ENCODE measurements at places on chromosomes 1 and 21. TPM values are rescaled to one million over a fixed set of nuclear protein-coding genes. Genes with fewer than 3 reads are reported as not detected.
A peak's percentile ranks its signal among the peaks of the same experiment; 100 is the strongest.

- DNase-seq: no peak
Observed at GRCh38 chr1:99133756-99134500, 129.3 kb upstream of the PLPPR5 start.

DNA sequence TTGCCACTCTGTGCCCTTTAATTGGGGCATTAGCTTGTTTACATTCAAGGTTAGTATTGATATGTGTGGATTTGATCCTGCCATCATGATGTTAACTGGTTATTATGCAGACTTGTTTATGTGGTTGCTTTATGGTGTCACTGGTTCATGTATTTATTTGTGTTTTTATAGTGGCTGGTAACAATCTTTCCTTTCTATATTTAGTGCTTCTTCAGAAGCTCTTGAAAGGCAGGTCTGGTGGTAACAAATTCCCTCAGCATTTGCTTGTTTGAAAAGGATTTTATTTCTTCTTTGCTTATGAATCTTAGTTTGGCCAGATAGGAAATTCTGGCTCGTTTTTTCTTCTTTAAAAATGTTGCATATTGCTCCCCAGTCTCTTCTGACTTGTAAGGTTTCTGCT lies 215.4 kb downstream of the ZC3H11B start:
- no peak for DNase-seq

GRCh38 chr1:238232084-238232710 lies 341.5 kb upstream of the ZP4 start:
- no peak for DNase-seq

DNA sequence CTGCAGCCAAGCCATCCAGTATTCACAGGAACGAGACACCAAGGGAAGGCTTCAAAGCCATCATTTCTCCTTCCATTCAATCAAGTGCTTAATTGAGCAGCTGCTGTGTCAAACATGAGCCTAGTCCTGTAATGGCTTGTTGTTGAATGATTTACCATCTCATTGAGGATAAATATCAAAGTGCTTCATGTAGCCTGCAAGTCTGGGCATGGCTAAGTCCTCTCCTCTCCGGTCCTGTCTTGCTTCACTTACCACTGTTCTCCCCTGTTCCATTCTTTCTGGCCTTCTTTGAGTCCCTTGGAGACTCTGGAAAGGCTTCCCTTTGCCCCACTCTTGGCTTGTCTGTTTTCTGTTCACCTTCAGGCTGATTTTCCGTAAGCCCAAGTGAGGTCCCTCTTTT lies 279.8 kb downstream of the PBX1 start:
- DNase-seq: no peak

- DNase-seq: no peak
Observed at GRCh38 chr1:168167806-168168205, 11.0 kb upstream of the TIPRL start.

DNA sequence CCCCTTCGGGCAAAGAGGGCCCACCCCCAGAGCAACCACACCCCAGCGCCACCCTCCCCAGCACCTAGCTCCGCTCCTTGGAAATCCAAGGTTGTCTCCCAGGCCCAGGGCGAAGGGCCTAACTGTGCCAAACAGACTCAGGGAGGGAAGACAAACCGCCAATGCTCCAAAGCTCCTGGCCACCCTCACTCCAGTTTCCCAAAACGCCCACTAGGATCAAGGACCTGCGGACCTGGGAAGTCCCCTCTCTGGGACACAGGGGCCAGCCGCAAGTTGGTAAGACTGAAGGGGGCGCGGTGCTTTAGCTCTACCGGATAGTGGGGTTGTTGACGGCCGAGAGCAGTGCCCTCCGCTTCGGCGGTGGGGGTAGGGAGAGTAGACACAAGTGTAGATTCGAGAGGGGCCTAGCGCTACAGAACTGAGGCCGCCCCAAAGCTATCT lies 581 bp downstream of the IRF6 start:
- DNase-seq: no peak

DNA sequence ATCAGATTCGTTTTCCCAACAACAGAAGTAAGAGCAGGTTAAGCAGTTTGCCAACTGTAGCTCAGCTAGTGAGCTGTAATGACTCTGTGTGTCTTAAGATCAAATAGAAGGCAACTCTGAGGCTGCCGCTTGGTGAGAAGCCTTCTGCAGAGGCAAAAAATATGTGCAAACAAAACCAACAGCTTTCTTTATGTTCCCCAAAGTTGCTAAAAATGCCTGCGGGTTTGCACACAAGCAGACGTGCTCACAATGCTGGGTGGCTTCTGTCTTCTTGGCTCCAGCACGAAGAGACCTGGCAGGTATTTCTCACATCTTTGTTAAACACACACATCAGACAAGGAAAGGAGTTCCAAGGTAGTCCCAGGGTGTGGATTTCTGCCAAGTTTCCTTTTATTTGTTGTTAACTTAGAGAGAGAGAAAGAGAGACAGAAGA lies 158.9 kb upstream of the JUN start:
- no peak for DNase-seq

- DNase-seq: no peak
Observed at GRCh38 chr1:228174482-228175315, 9.1 kb downstream of the IBA57 start.

DNA sequence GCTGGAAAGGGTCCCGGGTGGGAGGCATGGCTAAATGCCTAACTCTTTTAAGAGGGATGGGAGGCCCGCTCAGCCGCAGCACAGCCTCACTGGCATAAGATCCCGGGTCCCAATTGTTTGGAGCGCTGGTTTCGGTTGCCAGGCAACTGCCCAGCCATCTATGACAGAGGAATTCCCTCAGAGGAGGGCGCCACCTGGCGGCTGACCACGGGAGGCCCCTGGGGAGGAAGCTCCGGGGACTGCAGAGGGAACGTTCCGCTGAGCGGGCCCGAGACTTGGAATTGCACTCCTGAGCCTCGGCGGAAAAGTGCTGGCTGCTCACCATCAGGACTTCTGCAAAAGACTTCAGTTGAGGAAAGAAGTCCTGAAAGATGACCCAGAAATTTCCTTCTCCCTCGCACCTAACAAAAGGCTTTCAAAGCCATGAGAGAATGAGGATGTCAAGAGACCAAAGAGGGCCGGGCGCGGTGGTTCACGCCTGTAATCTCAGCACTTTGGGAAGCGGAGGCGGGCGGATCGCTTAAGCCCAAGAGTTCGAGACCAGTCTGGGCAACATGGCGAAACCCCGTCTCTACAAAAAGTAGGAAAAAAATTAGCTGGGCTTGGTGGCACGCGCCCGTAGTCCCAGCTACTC lies 1.1 kb upstream of the ELAPOR1 start:
- peak; percentile 93 for DNase-seq

DNA sequence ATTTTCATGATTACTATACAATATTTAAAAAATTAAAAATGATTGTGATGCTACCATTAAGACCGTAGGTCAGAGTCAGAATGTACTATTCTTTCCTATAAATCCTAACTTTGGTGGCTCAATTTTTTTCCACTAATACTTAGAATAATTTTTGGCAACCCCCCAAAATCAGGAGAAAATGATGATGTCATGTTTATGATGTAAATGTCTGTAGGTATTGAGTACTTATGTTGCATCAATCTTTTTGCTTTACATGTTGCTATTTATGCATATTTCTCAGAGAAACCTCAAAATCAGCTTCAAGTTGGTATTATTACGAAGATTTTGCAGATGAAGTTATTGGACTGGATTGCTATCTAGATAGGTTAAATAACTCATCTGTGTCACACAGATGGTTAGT lies 371.2 kb downstream of the ADGRL2 start:
- DNase-seq: no peak

DNA sequence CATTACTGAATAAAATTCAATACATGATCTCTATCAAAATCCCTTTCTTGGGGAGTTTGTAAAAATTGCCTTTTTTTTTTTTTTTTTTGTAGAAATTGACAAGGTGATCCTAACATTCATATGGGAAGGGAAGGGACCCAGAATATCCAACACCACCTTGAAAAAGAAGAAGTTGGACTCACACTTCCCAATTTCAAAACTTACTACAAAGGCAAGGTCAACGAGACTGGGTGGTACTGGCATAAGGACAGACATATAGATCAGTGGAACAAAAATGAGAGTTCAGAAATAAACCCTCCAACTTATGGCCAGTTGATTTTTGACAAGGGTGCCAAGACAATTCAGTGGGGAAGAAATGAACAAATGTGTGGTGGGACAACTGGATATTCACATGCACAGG lies 31.4 kb upstream of the CLSTN1 start:
- DNase-seq: no peak

DNA sequence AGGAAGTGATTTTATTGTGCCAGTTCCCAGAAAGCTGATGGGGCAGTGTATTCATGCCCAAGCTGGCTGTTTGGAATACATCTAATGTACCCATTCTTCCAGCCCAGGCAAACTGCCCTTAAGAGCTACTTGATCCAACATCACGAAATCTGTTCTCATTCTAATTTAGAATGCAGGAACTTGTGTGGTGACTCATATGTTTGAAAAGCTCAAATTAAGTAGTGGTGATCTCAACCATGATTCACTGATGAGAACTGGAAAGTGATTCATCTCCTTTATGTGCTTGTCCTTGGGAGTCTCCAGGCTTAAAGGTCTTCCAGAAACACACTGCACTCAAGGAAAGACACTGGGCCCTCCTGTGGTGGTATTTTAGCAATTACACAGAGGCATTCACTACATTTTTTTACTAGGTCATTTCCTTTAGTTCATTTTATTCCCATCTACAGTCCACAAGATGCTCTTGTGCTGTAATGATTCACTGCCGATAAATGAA lies 65.4 kb downstream of the RPE65 start:
- DNase-seq: no peak

- peak; percentile 59 for DNase-seq
Observed at GRCh38 chr1:116574581-116575291, 3.9 kb upstream of the CD58 start.

DNA sequence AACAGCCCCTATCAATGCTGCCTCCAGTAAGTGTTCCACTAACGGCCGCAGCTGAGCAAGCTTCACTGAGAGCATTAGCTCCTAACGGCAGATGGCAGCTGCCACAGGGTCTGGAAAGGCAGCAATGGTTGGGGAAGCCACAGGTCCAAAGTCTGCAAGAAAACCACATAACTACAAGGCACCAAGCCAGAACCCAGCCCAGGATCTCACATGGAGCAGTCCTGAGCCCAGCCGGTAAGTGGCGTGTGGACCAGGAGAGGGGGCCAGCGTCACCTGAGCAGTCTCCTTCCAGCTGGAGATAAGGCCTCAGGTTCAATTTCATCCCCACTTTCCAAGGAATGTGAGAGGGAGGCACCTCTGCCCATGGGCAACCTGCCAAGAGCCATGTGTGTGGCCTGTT lies 13.2 kb downstream of the SYT2 start:
- DNase-seq: no peak

DNA sequence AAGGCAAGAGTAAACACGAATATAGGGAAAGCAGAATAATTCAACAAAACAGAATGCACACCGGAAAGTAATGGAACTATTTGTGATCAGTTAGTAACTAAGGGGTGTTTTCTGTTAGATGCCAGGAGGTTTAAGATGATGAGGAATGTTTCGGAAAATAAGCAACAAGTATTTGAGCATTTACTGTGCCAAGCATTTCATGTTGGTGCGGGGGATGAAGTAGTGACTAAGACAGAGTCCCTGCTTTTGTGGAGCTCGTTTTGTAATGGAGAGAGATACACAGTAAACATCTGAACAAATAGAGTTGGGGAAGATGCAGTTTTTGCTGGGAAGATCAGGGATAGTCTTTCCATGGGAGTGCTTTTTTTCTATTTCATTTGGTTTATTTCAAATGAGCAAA lies 78.7 kb downstream of the DYRK1A start:
- no peak for DNase-seq

DNA sequence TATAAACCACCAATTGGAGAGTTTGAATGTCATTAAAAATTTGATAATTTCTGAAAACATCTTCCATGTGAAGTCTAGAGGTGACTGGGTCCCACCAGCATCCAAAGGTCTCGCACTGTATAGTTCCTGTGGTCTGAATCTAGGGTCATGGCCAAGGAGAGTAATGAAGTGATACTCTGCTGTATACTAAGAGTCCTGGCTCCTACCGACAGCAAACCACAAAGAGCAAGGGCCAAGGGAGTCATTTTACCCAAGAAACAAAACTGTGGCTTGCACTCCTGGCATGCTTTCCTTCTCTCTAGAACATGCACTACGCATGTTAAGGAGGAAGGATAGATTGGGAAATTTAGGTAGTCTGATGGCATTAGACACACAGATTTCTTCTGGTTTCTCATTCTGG lies 115.6 kb downstream of the BRINP2 start:
- DNase-seq: no peak

DNA sequence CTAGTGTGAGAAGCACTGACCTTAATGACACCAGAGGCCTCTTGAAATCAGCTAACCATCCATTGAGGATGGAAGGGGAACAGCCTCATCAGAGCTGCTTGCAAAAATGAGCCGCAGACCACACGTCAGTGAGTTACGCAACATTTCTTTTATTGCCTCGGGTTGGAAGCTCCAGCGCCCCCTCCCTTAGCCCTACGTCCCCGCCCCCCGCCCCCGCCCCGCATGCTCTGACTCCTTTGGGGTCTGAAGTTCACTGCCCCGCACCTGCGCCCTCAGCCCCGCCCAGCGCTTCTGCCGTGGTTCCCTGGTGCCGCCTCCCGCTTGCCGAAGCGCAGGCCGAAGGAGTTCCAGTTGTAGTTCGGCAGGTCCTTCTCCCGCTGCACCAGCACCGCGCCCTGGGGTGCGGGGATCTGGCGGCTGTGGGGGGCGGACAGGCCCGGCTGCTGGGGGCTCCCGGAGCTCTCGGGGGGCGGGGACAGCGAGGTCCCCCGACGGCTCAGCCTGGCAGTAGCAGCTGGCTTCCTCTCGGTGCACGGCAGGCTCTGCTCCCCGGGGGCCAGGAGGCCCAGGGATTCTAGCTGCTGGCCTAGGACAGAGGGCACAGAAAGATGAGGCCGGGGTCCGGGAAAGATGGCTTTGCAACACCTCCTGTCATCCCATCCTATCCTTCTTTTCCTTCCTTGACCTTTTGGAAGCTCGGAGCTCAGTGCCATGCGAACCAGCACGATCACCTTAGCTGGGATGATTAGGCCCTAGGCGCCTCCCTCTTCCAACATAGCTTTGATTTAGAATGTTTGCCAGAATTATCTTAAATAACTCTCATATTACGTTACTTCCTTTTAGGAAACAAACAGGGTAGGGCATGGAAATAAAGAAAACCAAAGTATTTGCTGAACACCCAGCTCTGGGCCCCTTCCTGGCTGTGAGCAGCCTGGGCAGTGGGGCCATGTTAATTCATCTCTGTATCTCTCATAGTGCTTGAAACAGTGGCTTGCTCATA lies 5.8 kb downstream of the KISS1 start:
- DNase-seq: no peak

GRCh38 chr1:40045182-40045581 lies 4.7 kb downstream of the CAP1 start:
- no peak for DNase-seq

GRCh38 chr1:176811511-176812288 lies 348.7 kb downstream of the PAPPA2 start:
- no peak for DNase-seq

GRCh38 chr1:85093644-85094043 lies 45.3 kb upstream of the MCOLN3 start:
- no peak for DNase-seq

The KCNT2 gene
- 0.60 TPM for total RNA-seq

The AKR7A3 gene
- total RNA-seq: 0.14 TPM

The YIPF1 gene
- 13.9 TPM for total RNA-seq

The FTCD gene
- total RNA-seq: 2.2 TPM

The TRABD2B gene
- total RNA-seq: 1.4 TPM

The VSIG8 gene
- not detected for total RNA-seq

The TRIM17 gene
- total RNA-seq: 0.36 TPM

The RIPK4 gene
- 0.11 TPM for total RNA-seq

The FCRL1 gene
- not detected for total RNA-seq

The SLC9C2 gene
- total RNA-seq: not detected

Measured in left ventricle myocardium inferior (tissue), 1 donor.